Activated naive CD8-positive, alpha-beta T cell treated with anti-CD3 and anti-CD28 coated beads, Interleukin-2, amount 50 U/mL, for 16 hours (primary cell): ENCODE measurements at places on chromosomes 3 and 15.
A peak's percentile ranks its signal among the peaks of the same experiment; 100 is the strongest.

GRCh38 chr15:27491666-27492621, 521.0 kb downstream of the GABRG3 start:
- DNase-seq, result no peak

- DNase-seq, result no peak
These were observed 1161.4 kb downstream of the IGSF11 start for GRCh38 chr3:117873249-117873600.

DNA sequence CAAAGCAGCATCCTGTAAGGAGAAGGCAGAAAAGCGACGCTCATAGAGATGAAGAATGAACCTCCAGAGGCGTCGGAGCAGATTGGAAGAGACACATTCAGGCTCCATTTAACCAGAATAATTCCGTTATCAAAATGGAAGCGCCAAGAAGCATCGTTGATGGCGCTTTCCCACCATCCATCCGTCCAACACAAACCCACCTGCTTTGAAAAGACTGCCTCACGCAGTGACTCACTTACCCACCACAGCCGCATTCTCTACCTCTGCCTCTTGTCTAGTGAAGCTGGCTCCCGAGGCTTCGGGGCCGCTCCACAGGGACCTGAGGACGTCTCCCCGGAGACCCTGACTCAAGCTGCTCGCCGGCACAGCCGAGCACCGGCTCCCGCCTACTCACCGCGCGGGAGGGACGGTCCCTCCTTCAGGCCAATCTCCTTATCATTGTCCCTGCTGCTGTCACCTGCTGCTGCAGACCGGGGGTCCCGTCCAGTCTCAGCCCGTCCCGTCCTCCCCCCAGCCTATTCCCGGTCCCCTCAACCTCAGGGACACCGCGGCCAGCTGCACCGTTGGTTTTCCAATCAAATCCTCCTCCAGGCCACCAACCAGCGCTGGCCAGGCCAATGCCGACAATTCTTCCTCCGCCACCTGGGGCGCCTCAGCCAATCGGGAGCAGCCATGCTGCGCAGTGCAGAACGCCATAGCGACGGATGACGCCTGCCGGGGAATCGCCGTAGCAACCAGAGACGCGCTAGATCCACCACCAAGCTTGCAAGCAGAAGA, at the start of gene NEK10:
TSS of gene NEK10 (minus strand) at position 553 of the 777 bp plus-strand sequence. CDS start 16,501 bp downstream, outside the sequence.
- DNase-seq, result peak; percentile 70

DNA sequence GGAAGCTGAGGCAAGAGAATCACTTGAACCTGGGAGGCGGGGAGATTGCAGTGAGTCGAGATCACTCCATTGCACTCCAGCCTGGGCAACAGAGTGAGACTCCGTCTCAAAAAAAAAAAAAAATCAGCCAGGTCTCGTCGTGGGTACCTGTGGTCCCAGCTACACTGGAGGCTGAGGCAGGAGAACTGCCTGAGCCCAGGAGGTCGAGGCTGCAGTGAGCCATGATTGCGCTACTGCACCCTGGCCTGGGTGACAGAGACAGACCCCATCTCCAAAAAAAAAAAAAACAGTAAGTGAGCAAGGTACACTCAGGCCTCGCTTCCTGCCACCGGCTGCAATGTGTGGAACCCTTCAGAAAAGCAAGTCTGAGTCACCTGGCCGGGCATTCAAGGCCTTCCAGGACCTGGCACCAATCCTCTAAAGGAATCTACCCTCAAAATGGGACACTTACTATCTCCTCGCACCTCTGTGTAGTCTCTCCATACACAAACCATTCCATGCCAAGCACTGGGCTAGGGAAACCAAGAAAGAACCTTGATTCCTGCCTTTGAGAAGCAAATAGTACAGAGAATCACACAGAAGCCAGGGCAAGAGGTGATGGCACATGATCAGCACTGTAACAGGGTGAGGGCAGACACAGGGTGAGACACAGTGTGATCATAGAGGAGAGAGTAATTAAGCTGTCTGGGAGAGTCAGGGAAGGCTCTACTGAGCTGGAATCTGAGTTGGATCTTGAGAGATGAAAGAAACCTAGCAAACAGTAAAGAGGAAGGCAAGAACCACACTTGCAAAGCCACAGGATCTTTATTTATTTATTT, 9.7 kb downstream of the SCAMP2 start:
- no peak for DNase-seq

DNA sequence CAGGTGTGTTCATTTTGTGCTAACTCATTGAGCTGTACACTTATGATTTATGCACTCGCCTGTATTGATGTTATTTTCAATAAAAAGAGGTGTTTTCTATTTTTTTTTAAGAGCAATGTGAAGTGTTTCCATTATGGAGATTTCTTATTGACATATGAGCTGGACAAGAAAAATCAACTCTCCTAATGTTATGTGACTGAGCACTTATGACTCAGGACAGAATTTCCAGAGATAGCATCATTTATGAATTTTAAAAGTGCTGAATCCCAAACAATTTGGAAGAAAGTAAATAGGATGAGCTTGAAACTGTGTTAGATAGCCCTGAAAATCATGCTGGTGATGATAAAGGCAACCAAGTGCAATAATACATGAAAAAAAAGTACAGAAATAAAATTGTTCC, 118.9 kb downstream of the RFTN1 start:
- DNase-seq, result no peak

- DNase-seq, result no peak
These were observed 11.8 kb upstream of the CCR8 start for GRCh38 chr3:39317571-39318169.

DNA sequence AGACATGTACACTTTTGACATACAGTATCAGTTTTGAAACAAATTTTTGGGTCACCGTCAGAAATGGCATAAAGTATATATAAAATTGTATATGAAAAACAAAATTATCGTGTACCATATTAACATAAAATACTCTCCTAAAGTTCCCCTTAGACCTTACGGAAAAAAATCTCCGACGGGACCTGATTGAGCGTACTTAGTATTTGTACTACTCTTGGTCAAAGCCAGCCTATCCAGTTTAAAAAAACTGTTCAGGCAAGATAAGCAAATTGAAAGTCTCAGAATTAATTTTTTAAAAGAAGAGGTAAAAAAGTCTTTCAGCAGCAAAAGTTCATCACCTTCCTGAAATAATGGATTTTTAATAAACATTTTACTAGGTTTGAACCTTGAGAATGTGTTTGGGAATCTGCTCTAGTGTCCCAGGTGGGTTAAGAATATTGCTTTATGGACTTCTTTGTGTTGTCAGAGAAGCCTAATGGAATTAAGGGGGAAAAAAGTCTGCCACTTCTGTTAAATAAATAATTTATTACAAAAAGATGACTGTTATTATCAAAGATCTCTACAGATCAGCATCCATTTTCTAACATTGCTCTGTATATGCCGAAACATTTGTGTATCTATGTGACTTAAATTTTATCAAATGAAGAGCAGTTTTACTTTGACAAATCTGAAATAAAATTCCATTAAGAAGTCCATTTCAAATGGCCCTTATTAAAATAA, 48.6 kb downstream of the ZBTB20 start:
- DNase-seq, result no peak

DNA sequence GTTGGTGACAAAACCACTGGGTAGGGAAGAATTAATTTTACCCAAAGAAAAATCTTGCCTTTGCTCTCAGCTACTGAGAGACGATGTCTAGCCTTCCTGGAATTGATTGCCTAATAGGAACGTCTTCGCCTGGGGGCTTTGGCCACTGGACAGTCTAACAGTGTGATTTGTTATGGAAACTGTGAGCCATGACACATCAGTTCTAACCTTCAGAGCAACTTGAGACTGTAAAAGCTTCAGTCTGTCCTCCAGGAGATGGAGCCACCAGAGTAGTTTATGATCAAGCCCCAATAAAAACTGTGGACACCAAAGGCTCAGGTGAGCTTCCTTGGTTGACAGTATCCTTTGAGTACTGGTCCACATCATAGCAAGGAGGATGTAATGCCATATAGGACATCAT, 235.8 kb upstream of the TMCO5A start:
- DNase-seq, result no peak

DNA sequence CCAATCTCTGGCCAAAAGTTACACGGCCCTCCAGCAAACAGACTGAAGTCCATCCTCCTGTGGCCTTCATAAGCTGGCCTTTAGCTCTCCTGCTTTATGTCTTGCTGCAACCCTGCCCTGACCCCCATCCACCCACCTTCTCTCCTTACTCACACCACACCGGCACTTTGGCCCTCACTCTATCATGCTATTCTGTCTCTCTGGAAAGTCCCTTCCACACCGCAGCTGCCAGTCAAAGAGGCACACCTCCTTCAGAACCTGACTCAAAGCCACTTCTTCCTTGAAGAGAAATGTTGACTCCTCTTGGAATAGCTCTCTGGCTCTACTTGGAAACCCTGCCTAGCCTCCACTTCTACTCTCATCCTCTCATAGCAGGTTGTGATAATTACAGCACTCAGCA, 4.5 kb downstream of the GPR156 start:
- no peak for DNase-seq

DNA sequence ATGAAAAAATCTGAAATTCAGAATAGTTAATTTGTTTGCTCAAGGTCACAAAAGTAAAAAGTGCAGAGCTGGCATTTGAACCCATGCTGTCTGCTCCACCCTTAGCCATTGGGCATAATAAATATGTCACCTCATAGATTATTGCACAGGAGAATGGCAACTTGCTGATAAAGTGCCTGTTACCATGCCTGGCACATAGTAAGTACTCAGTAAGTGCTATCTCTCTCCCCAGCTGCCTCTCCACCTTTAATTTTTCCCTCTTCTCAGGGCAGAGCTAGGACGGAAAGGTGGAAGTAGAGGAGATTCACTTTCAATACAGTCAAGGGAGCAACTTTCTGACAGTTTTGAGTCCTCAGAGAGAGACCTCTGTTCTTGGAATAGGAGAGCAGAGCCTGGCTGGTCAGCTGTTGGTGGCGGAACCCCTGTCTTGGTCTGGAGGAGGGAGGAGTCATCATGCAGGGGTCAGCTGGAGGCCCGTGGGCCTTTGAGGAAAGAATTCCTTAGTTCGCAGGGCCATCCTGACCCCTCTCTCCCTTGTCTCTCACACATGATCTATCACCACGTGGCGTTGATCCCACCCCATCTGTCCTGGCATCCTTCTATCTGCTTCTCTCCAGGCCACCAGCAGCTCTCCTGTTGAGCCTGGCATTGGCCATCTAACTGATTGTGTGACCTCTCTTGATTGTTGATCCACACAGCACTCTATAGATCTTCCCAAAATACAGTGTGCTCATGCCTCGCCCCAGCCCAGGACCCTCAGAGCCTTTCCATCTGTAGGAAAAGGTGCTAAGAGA, 149.3 kb downstream of the RPLP1 start:
- no peak for DNase-seq

- no peak for DNase-seq
These were observed 40.9 kb upstream of the MRPL3 start for GRCh38 chr3:131543714-131544113.

GRCh38 chr15:66866656-66867055, 164.6 kb downstream of the SMAD6 start:
- no peak for DNase-seq

- peak; percentile 71 for DNase-seq
These were observed 7.9 kb upstream of the CYP11A1 start for GRCh38 chr15:74375303-74375693.

DNA sequence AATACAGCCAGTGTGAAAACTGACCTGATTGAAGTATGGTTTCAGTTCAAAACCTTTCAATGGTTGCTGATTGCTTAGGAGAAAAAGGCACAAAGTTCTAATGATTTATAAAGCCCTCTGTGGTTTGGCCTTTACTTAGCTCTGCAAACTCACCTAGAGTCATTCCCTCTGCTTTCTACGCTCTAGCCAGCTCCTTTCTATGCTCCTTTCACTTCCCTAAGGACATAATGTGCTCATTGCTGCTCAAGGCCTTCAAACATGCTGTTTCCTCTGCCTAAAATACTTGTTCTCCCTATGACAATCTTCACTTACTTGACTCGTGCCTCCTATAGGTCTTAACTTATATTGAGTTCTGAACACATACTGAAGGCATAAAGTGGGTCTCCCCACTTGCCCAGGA, 19.0 kb downstream of the RPL39L start:
- DNase-seq, result no peak

- DNase-seq, result no peak
These were observed 536.8 kb downstream of the PYDC2 start for GRCh38 chr3:191997579-191998268.

- no peak for DNase-seq
These were observed 66.5 kb downstream of the LEKR1 start for GRCh38 chr3:156892701-156893100.

- DNase-seq, result no peak
These were observed 3.1 kb upstream of the GATA2 start for GRCh38 chr3:128496019-128496601.

DNA sequence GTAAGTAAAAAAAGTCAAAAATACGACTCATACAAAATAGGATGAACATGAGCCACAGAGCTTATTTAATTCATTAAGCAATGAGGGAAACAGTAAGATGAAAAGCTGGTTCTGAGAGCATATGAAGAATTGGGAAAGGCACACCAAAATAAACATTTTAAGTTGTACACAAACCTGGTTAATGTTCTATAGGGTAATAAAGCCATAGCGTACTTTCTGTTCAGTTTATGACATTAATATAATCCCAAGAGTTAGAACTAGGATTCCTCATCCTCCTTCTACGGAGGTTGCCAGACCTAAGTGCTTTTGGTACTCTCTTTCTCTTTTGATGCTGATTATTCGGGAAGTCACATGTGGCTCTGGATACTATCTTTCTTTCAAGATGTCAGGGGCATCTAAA, 41.4 kb downstream of the CLEC3B start:
- DNase-seq, result no peak

DNA sequence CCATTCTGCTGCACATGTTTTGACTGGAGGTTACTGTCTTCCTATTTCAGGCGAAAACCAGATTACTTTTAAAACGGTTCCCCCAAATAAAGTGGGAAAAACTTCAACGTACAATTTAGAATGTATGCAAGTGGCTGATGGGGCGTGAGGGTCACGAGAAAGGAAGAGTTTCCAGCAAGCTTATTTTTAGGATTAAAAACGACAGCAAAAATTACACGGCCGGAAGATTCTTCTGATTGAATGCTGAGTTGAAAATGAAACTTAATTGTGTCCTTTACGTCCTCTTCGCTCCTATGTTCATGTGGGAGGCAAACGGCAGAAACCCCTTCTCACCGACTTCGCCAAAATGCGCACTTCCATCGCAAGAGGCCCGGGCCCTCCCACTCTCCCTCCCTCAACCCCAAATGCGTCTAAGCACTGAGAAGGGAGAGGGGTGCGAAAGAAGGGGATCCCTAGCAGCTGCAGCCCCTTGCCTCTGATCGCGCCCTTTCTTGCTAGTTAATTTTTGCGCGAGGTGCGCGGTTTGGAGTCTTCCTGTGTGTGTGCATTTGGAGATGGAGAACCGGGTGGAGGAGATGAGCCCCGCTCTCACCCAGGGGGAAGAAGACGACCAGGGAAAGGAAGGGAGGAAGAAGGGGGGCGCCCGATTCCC, 656 bp downstream of the CD47 start:
- peak; percentile 18 for DNase-seq

GRCh38 chr3:112010636-112011035, 11.9 kb downstream of the TAGLN3 start:
- no peak for DNase-seq

- DNase-seq, result peak; percentile 40
These were observed 9.8 kb downstream of the ONECUT1 start for GRCh38 chr15:52780172-52780980.

- DNase-seq, result no peak
These were observed 41.3 kb downstream of the ETV5 start for GRCh38 chr3:186067360-186068242.

GRCh38 chr15:51403072-51403878, 61.8 kb downstream of the GLDN start:
- DNase-seq, result no peak
